ENCODE measurements at places on chromosomes 4 and X.

DNA sequence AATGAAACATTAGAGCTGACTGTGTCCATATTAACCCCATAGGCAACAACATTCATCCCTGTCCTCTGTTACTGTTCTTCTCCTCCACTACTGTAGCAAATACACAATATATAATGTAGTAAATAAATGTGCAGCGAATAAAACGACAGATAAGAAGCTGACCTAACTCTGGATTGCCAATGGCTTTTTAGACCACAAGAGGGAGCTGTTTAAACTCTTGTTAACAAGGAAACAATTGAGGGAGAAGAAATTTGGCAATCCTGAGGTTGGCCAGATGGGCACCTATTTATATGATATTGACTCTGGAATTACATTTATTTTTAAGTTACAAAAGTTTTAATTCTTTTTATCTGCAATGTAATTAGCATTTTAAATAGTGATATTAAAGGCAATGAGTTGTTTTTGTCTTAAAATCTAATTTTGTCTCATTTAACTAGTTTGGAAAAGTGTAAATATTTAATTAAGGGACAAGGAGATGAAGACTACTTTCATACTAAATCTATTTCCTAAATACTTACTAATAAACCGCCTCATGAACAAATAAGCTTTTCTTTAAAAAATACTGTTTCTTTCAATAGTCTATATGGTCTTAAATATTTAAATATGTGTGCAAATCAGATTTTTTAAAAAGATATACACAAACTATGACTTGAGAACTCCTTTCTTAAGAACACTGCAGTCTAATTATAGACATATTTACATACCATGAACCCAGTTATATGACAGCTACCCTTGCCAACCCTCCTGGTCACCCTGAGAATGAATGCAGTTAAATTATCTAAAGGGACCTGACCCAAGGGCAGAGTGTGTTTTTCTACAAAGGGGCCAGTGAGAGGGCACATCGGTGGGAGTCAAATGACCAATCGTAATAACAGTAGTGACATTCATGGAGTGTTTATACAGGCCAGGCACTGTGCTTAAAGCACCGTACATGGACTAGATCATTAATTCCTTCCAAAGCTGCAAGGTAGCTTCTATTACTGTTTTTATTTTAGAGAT, 52.9 kb upstream of the HPF1 start:
- H3K4me1 ChIP-seq: no peaks in the 10 kb centered on the region
- H3K36me3 ChIP-seq: no peaks in the 10 kb centered on the region
- DNase-seq: no peak
- no peaks in the 10 kb centered on the region for H3K27me3 ChIP-seq

GRCh38 chr4:173530326-173531085, 477 bp upstream of the HAND2 start:
- H3K4me3 ChIP-seq: peak overlapping the region; percentile 76
- DNase-seq: no peak
- peaks cover 8% of the 10 kb centered on the region for H3K4me1 ChIP-seq
- no peaks in the 10 kb centered on the region for H3K36me3 ChIP-seq
- H3K27me3 ChIP-seq: no peaks in the 10 kb centered on the region

DNA sequence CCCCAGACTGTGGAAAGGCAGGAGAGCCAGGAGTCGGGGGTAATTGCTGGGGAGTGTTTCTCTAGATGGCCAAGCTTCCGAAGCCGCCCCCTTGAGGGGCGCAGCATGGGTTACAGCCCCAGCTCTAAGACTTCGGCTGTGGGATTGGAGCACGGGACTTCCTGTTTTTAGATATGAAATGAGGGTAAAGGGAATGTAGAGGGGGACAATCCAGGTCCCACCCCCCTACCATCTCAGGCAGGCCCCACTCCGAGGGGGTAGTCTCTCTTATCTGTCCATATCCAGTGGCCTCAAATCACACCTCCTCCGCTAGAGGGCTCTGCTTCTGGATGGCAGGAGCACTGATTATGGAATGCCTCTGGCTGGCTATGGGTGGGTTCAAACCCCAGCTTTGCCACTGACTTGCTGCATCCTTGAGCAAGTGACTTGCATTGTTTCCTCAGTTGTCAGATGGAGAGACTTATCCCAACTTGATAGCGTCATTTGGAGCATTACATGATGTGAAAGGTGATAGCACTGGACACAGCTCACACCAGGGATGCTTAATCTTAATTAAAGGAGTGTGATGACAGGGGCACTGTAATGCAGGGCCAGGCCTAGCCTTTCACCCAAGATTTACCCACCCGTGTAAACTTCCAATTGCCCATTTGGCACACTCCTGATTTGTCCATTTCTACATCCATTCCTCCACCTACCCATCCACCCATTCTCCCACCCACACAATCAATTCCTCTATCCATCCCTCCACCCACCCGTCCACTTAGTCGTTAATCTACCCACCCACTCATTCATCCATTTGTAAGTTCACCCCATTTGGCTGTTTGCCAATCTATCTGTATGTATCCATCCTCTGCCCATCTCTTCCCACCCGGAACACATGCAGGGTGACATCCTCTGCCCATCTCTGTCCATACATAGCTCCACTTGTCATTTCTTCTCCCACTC, 848 bp upstream of the KCND1 start:
- no peak for DNase-seq
- H3K4me1 ChIP-seq: no peaks in the 10 kb centered on the region
- peak overlapping the region; percentile 73 for H3K4me3 ChIP-seq
- H3K36me3 ChIP-seq: no peaks in the 10 kb centered on the region
- peak overlapping the region; percentile 64 for H3K27ac ChIP-seq

GRCh38 chr4:46894826-46895225, 14.2 kb downstream of the COX7B2 start:
- no peaks in the 10 kb centered on the region for H3K4me1 ChIP-seq
- no peaks in the 10 kb centered on the region for H3K27me3 ChIP-seq
- no peak overlapping the region for H3K27ac ChIP-seq
- H3K4me3 ChIP-seq: no peak overlapping the region

DNA sequence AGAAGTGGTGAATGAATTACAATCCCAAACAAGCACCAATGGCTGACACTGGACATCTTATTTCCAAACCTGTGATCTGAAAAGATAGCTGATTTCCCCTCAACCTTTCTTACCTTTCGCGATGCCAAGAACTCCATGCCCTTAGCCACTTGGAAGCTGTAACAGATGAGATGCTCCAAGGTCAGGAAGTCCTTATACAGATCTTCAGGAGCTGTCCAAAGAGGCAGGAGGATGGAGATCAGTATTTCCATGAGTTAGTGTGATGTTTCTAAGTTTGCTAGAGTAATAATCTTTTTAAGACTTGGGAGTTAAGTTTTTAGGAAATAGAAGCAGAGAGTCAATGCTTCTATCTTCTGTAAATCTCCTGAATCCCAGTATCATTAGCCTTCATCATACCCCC, 32.9 kb downstream of the KDR start:
- no peak overlapping the region for H3K27ac ChIP-seq
- peaks cover 3% of the 10 kb centered on the region for H3K36me3 ChIP-seq
- H3K4me1 ChIP-seq: no peaks in the 10 kb centered on the region
- H3K27me3 ChIP-seq: no peaks in the 10 kb centered on the region
- no peak overlapping the region for H3K4me3 ChIP-seq

DNA sequence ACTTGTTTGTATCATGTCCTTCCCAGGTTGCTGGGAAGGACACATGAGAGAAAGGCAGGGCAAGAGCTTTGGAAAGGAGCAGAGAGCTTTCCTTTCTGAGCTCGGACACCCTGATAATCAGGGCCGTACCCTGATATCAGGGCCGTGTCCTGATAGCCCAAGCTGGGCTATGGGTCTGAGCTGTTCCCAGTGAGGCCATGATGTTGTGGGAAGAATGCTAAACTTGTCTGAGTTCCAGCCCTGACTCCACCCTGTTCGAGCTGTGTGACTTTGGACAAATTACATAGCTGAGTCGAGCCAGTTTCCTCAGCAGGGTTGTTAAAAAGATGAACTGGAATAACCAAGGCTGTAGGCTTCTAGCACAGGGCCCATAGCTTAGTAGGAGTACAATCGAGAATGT, 3.3 kb upstream of the CXCR3 start:
- H3K36me3 ChIP-seq: no peaks in the 10 kb centered on the region
- H3K27ac ChIP-seq: no peak overlapping the region
- DNase-seq: no peak
- no peaks in the 10 kb centered on the region for H3K27me3 ChIP-seq
- H3K4me1 ChIP-seq: peaks cover 4% of the 10 kb centered on the region

DNA sequence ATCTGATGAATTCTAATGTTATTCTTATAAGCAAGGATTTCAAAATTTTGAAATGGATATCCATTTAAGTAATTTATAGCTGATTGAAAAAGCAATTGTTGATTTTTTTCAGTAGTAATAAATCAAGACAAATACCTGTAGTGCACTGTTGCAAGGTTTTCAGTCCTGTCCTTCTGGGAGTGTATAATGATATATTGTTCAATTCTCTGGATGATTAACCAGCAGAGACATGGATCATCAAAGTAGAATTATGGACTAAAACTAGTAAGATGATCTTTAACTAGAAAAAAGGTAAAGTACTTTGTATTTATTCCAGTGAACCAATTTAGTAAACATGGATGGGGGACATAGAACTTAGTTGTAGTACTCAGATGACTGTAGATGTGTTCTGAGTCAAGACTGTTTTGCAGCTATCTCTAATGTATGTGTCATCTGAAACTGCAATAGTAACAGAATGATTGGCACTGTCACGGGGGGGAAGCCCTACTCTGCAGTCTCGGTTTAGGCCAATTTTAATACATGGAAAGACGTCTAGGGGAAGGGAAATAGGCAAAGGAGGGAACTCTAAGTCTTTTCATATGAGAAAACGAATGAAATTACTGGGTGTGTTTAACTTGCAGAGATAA, 121.9 kb downstream of the GLRA3 start:
- H3K4me3 ChIP-seq: no peak overlapping the region
- no peaks in the 10 kb centered on the region for H3K36me3 ChIP-seq
- H3K4me1 ChIP-seq: no peaks in the 10 kb centered on the region
- no peaks in the 10 kb centered on the region for H3K27me3 ChIP-seq

- H3K4me3 ChIP-seq: no peak overlapping the region
- peaks cover 10% of the 10 kb centered on the region for H3K27me3 ChIP-seq
- H3K36me3 ChIP-seq: no peaks in the 10 kb centered on the region
- DNase-seq: no peak
These were observed 16.6 kb upstream of the PITX2 start for GRCh38 chr4:110639207-110640090.

GRCh38 chr4:185708348-185708747, 103.6 kb downstream of the SORBS2 start:
- H3K27ac ChIP-seq: no peak overlapping the region
- H3K36me3 ChIP-seq: no peaks in the 10 kb centered on the region
- H3K4me3 ChIP-seq: no peak overlapping the region
- H3K4me1 ChIP-seq: peaks cover 43% of the 10 kb centered on the region

GRCh38 chr4:152719801-152720556, 40.2 kb upstream of the TMEM154 start:
- no peaks in the 10 kb centered on the region for H3K36me3 ChIP-seq
- no peaks in the 10 kb centered on the region for H3K27me3 ChIP-seq
- H3K27ac ChIP-seq: no peak overlapping the region
- H3K4me3 ChIP-seq: no peak overlapping the region
- H3K4me1 ChIP-seq: no peaks in the 10 kb centered on the region

- H3K27me3 ChIP-seq: no peaks in the 10 kb centered on the region
- H3K4me3 ChIP-seq: no peak overlapping the region
- no peak overlapping the region for H3K27ac ChIP-seq
- no peaks in the 10 kb centered on the region for H3K4me1 ChIP-seq
- DNase-seq: no peak
These were observed 217.5 kb downstream of the VEGFC start for GRCh38 chr4:176575141-176575730.

DNA sequence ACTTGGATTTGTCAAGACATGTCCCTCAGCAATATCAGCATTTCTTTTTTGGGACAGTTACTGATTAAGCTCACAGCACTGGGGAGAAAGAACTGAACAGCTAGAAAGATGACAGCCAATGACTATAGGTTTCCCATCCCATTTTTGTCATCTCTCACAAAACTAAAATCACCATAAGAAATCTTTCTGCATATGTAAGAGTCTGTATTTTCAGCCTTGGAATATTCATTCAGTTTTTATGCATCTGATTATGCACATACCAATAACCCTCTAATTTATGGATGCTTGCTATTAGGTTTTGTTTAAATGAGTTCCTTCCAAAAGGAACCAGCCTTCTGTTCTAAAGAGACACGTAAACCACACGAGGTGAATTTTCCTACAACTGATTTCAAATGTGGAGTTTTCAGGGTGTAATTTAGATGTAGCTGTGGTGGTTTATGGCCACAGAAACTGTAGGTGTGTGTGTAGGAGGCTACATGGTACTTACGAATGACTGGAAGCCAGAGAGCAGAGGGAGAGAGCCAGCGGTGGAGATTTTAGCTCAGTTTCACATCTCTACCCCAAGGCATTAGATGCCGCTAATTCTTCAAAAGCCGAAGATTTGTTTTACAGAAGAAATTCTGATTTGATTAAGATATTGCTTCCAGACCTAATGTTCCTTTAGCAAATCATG, 55.3 kb downstream of the AFF2 start:
- no peak overlapping the region for H3K4me3 ChIP-seq
- H3K27me3 ChIP-seq: no peaks in the 10 kb centered on the region
- H3K27ac ChIP-seq: no peak overlapping the region
- H3K36me3 ChIP-seq: no peaks in the 10 kb centered on the region
- no peak for DNase-seq
- no peaks in the 10 kb centered on the region for H3K4me1 ChIP-seq

GRCh38 chr4:83272900-83273299, 11.7 kb downstream of the COQ2 start:
- H3K36me3 ChIP-seq: no peaks in the 10 kb centered on the region
- H3K27ac ChIP-seq: no peak overlapping the region

DNA sequence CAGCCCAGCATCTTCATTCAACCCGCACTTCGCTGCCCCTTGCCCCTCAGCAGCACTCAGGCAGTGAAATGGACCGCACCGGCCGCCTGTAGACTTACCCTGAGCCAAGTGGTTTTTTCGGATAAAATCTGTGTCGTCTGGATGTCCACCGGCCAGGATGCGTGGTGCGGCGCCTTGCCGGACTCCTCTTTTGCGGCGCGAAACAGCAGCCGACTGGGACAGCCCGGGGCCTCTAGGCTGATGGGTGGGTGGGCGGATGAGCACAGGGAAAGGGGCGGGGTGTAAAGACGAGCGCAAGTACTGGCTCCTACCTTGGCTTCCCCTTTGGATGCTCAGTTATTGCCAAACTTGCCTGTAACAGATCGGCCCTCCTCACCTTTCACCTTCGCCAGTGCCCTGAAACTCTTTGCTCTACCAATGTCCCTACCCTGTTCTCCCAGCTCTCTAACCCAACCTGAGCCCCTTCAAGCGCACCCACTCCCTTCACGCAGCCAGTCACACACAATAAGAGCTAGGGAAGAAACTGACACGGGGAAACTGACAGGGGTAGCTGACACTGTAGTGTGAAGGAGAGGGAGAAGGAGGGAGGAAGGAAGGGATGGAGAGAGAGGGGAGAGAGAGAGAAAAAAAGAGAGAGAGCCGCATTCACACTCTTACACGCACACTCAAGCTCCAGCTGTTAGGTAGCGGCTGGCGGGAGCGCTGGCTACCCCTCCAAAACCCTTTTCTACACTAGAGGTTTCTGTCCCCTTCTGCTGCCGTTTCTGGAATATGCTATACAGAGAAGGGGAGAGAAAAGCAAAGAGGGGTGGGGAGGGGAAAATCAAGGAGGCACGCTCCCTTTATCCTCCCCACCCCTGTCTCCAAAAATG, 559 bp downstream of the TRPC5 start:
- H3K36me3 ChIP-seq: no peaks in the 10 kb centered on the region
- H3K4me3 ChIP-seq: no peak overlapping the region
- no peaks in the 10 kb centered on the region for H3K27me3 ChIP-seq
- H3K4me1 ChIP-seq: no peaks in the 10 kb centered on the region
- no peak overlapping the region for H3K27ac ChIP-seq

GRCh38 chrX:153412746-153413720, 1.8 kb downstream of the ZFP92 start:
- H3K4me3 ChIP-seq: no peak overlapping the region
- no peaks in the 10 kb centered on the region for H3K27me3 ChIP-seq
- no peak for DNase-seq
- H3K36me3 ChIP-seq: no peaks in the 10 kb centered on the region

All from thoracic aorta (tissue), 2 donors.